Central memory CD4-positive, alpha-beta T cell (primary cell): ENCODE measurements at places on chromosomes 2 and 18.

DNA sequence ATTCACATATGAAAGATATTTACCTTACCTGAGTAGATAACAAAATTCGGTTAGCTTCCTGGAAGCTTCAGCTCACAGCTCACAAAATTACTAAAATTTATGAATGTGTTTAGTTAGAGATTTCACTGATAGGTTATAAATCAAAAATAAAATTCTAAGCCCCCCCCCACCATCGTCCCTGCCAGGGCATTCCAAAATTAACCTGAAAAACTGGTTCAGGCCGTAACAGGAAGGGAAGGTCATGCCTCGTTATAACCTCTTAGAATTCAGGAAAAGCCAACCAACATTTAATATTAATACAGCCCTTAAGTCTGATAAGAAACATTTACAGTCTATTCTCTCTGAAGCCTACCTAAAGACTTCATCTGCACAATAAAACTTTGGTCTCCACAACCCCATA lies 48.9 kb downstream of the COX7A2L start:
- DNase-seq: no peak

DNA sequence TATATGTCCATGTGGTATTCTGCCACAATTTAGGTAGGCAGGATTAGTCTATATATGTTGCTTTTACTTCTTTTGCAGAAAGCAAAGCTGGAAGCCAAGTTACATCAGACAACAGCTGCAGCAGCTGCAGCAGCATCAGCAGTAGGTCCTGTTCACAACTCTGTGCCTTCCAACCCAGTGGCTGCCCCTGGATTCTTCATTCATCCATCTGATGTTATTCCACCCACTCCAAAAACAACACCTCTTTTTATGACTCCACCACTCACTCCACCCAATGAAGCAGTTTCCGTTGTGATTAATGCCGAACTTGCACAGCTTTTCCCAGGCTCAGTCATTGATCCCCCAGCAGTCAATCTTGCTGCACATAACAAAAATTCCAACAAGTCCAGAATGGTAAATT lies 107.6 kb downstream of the BIRC6 start:
- DNase-seq: no peak

- no peak for DNase-seq
Measured at GRCh38 chr18:35038881-35039491, 2.2 kb upstream of the MAPRE2 start.

DNA sequence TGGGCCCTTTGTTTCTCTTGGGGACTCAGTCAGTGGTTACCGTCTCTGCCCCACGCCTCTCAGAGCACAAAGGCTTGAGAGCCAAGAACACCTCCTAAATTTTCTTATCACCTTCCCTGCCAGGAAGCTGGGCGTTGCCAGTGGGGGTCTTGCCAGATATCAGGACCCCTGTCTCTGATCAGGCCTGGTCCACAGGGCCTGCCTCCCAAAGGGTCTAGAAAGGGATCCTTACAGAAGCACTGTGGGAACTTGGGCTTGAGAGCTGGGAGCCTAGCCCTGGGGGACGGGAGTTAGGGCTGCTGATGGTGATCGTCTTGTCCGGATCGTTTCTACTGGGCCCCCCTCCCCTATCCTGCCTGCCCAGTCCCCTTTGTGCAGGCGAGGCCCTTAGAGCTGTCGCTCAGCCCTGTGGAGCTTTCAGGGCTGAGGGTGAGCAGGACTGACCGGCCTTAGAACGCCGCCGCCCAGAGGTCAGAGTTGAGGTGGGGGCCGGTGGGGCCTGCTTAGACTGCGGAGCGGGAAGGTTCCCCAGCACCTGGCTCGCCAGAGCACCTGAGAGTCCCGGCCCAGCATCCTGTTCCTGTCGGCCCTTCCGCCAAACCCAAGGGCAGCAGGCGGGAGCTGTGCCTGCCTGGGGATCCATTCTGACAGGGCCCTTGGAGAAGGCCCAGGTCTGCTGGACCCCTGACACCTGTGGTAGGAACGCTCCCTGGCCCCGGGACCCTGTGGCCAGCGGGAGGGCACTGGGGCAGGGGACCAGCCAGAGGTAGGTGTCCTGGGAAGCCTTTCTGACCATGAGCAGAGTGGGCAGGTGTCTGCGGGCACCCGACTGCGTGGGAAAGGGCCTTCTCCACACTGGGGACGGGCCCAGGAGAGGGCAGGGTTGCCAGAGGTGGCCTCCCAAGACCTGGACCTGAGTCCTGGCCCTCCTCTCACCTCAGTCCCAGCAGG lies 956 bp downstream of the ESPNL start:
- no peak for DNase-seq

DNA sequence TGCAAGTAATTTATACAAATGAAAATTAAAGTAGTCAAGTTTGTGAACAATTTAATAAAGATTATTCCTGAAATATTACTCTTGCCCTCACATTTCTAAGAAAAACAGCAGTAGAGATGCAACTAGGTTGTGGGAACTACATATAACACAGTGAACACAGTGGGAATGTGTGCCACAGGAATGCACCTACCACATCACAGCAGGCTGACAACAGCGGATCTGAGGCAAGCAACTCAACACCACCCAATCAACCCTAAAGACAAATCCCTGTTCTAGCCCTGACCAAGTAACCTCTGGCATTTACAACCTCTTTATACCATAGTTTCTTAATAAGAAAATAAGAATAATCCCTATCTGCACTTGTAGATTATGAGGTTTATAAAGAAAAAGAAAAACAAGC lies 23.4 kb downstream of the MBOAT2 start:
- no peak for DNase-seq

- DNase-seq: no peak
Measured at GRCh38 chr18:29449424-29449823, 1272.5 kb upstream of the CDH2 start.

- no peak for DNase-seq
Measured at GRCh38 chr2:147450661-147451510, 393.9 kb upstream of the ACVR2A start.

DNA sequence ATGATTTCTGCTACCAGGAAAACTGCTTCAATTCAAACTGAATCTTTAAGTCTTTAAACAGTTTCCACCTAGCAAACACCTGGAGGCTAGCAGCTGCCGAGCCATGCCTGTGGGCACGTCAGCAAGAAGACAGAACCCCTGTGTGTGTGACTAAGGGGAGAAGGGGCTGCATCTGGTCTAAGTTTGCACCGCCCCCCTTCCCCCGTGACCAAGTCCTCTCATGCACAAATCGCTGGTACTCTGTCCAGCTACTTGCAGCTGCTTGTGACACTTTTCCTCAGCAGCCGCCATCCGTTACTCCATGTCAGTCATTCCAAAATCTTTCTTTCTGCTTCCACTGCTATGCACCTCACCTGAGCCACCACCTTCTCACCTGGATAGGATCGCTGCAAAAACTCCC lies 355.0 kb downstream of the SS18 start:
- DNase-seq: no peak

- DNase-seq: no peak
Measured at GRCh38 chr2:28649481-28650265, 102.0 kb upstream of the PPP1CB start.

DNA sequence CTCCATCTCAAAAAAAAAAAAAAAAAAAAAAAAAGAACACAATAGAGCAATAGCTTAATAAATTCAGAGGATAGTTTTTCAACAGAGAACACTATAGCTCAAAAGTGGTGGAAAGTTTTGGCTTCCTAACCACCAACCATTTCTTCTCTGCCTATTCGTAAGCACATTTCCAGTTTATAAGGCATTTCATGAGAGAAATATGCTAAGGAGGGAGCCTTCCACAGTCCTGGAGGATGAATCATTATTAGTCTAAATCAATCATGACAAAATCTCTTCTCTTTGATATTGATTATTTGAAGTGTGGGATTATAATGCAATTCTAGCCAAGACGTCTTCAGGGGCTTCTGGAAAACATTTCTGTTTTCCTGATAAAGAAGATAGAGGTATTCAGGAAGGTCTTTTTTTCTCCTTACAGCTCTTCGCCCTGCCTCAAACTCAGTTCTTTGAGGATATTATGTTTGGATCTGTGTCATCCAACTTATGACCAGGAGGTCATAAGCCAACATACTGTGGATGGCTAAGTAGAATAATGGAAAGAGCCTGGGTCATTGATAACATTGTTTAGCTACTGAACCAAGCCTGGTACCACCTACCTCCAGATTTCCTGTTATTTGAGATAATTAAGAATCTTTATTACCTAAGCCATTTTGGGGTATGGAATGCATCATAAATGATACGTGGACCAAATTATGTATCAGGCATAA lies 207.3 kb downstream of the TRIB2 start:
- DNase-seq: no peak

DNA sequence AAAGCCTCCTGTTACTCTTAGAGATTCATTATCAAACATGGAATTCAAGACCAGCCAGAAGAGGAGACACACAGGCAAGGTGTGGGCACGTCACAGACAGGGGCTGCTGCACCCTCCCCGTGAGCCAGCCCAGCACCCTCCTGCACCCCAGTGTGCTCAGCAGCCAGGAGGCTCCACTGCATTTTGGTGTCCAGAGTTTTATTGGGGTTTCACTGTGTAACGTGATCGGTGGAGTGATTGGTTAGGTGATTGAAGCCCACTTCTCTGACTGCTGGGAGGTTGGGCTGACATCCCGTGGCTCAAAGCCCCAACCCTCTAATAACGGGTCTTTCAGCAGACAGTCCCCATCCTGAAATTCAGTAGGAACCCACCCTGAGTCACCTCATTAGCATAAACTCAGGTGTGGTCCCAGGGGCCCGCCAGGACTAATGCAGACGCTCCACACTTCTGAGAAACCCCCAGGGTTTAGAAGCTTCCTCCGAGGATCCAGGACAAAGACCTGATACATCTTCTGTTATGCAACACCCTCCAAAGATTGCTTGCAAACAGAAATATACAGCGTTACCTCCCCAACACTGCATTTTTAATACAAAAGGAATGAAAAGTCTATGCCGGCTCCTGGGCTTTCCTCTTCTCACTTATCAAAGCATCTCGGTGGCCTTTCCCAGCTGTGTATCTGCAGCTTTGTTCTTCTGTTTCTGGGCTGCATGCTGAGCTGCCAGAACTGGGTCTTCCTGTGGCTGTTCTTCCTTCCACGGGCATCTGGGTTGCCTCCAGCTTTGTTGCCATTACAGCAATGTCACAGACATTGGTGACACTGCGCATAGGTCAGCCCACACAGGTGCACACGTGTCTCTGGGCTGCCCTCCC lies 43.7 kb upstream of the SNED1 start:
- DNase-seq: no peak

GRCh38 chr2:85017411-85018048 lies 46.6 kb downstream of the KCMF1 start:
- no peak for DNase-seq

GRCh38 chr18:10839421-10839820 lies 309.9 kb downstream of the PIEZO2 start:
- DNase-seq: no peak

GRCh38 chr2:70541481-70542020 lies 12.1 kb downstream of the TGFA start:
- no peak for DNase-seq

- DNase-seq: peak; percentile 60
Measured at GRCh38 chr2:147844697-147845410, at the start of gene ACVR2A. TSS of gene ACVR2A (plus strand) at chr2:147845029. CDS start at chr2:147845153, 124 bp downstream.
